ENCODE measurements at places on chromosomes 13 and 19. TPM values are rescaled to one million over a fixed set of nuclear protein-coding genes. Genes with fewer than 3 reads are reported as not detected.

SBK2 gene
- not detected for total RNA-seq

CYP4F2 gene
- not detected for total RNA-seq

DIRAS1 gene
- total RNA-seq, result 0.28 TPM

GRCh38 chr19:47661161-47661560, 52.1 kb upstream of the EHD2 start:
- H3K27me3 ChIP-seq, result no peaks in the 10 kb centered on the region
- no peaks in the 10 kb centered on the region for H3K36me3 ChIP-seq
- no peak overlapping the region for H3K27ac ChIP-seq
- no peak overlapping the region for H3K4me3 ChIP-seq

GRCh38 chr13:102677122-102677521, 17.7 kb downstream of the METTL21C start:
- H3K27me3 ChIP-seq, result no peaks in the 10 kb centered on the region
- peaks cover 68% of the 10 kb centered on the region for H3K36me3 ChIP-seq
- peaks cover 18% of the 10 kb centered on the region for H3K4me1 ChIP-seq
- H3K27ac ChIP-seq, result no peak overlapping the region

- no peaks in the 10 kb centered on the region for H3K4me1 ChIP-seq
- no peaks in the 10 kb centered on the region for H3K36me3 ChIP-seq
- no peak overlapping the region for H3K4me3 ChIP-seq
- no peak for DNase-seq
These were observed 91.7 kb downstream of the SERP2 start for GRCh38 chr13:44465318-44465717.

- H3K36me3 ChIP-seq, result no peaks in the 10 kb centered on the region
- no peaks in the 10 kb centered on the region for H3K27me3 ChIP-seq
- no peak for DNase-seq
- H3K4me1 ChIP-seq, result no peaks in the 10 kb centered on the region
- H3K4me3 ChIP-seq, result no peak overlapping the region
- H3K27ac ChIP-seq, result no peak overlapping the region
These were observed 7.8 kb downstream of the CYP4F12 start for GRCh38 chr19:15680478-15681322.

- no peak overlapping the region for H3K27ac ChIP-seq
- no peak overlapping the region for H3K4me3 ChIP-seq
- no peaks in the 10 kb centered on the region for H3K4me1 ChIP-seq
- H3K27me3 ChIP-seq, result no peaks in the 10 kb centered on the region
- no peak for DNase-seq
- peaks cover 15% of the 10 kb centered on the region for H3K36me3 ChIP-seq
These were observed 29.8 kb downstream of the ZNF571 start for GRCh38 chr19:37564624-37565369.

DNA sequence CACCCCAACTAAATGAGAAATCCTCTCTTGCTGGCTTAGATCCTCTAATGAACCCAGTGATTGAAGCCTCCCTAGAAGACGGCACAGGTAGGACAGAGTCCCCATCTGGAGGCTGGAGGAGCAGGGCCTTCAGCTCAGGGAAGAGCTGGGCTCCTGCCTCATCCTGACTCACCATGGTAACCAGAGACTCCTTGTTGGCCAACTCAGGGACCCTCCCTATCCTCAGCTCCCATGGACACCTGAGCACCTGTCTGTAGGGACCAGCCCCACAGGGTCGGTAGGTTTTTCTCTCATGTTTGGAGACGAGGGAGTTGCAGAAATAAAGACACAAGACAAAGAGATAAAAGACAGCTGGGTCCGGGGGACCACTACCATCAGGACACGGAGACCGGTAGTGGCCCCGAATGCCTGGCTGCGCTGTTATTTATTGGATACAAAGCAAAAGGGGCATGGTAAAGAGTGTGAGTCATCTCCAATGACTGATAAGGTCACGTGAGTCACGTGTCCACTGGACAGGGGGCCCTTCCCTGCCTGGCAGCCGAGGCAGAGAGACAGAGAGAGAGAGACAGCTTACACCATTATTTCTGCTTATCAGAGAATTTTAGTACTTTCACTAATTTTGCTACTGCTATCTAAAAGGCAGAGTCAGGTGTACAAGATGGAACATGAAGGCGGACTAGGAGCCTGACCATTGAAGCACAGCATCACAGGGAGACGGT, 26.6 kb downstream of the SIGLEC7 start:
- no peak for DNase-seq
- peaks cover 40% of the 10 kb centered on the region for H3K4me1 ChIP-seq
- no peak overlapping the region for H3K27ac ChIP-seq

DNA sequence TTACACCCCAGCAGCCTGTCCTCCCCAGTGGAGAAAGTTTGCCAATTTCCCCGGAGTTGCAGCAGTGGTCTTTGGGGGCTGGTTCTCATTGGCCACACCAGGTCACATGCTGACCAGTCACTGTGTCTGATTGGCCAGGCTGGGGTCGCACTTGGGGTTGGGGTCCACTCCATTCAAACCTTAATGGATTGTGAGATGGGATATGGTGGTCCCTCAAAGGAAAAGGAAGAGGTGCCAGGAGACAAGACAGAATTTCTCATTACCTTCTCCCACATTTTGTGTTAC, 3.4 kb downstream of the PPM1N start:
- DNase-seq, result no peak
- H3K27me3 ChIP-seq, result peaks cover 13% of the 10 kb centered on the region
- no peaks in the 10 kb centered on the region for H3K36me3 ChIP-seq
- no peak overlapping the region for H3K4me3 ChIP-seq
- no peak overlapping the region for H3K27ac ChIP-seq

DNA sequence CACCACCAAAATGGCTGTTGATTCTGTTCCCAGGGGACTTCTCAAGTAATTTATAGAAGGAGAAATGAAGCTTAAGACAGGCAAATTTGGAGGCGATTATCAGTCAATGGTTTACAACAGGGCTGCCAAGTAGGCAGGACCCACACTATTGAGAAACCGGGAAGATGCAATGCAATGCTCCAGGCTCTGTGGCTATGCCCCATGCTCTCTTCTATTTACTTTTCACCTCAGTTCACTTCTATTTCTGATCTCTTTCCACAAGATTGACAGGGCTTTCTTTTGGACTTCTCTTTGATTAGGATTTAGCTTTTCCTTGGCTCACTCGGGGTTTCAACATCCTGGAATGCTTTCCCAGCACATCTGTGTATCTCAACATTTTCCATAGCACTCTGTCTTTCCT, 12.7 kb upstream of the RCBTB2 start:
- peaks cover 26% of the 10 kb centered on the region for H3K27me3 ChIP-seq
- no peak for DNase-seq
- H3K27ac ChIP-seq, result no peak overlapping the region
- no peak overlapping the region for H3K4me3 ChIP-seq
- H3K4me1 ChIP-seq, result no peaks in the 10 kb centered on the region

DNA sequence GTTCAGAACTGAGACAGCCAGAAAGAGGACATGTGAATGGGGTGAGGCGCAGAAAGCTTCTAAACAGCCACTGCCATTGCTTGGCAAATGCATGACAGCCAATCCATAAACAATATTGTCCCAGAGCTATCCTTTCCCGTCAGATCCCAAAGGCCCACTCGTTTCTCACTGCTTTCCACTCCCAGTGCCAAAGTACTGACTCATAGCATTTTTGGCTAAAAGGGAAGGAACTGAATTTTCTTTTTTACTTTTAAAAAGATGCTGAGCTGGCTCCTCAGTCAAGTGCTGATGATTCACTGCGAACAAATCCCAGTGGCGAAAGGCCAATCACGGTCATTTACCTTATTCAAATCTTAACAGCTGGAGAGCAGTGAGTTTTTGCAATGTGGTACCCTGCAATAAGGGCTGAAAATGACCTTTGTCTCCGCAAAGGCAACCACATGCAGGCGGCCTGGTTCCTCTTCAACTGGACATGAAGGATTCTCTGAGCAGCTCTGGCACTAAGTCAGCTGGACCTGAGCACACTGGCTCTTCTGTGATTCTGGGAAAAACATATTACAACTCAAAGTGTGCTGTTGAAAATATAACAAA, 151.7 kb downstream of the DCLK1 start:
- no peak overlapping the region for H3K4me3 ChIP-seq
- H3K4me1 ChIP-seq, result no peaks in the 10 kb centered on the region
- no peak for DNase-seq
- no peaks in the 10 kb centered on the region for H3K36me3 ChIP-seq
- H3K27ac ChIP-seq, result no peak overlapping the region

GRCh38 chr13:71856548-71857043, 10.4 kb downstream of the DACH1 start:
- no peak for DNase-seq
- no peak overlapping the region for H3K4me3 ChIP-seq
- no peak overlapping the region for H3K27ac ChIP-seq
- no peaks in the 10 kb centered on the region for H3K4me1 ChIP-seq

DNA sequence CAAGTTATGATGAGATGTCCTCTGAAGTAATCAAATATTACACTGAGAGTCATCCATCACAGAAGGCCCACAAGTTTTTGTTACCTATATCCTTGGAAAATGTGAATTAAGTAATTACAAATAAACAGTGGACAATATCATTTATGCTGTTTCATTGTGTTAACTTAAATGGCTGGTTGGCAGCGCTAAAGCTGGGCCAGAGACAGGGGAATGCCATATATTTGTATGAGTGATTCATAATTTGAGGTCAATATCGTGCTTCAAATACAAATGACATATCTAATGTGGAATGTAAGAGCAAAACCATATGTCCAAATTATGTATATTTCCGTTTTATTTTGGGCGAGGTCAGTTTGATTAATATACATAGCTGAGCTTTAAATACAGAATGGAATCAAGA, 1556.2 kb downstream of the SLITRK5 start:
- no peaks in the 10 kb centered on the region for H3K4me1 ChIP-seq
- no peak overlapping the region for H3K27ac ChIP-seq
- no peak for DNase-seq
- H3K27me3 ChIP-seq, result no peaks in the 10 kb centered on the region
- H3K36me3 ChIP-seq, result no peaks in the 10 kb centered on the region

DNA sequence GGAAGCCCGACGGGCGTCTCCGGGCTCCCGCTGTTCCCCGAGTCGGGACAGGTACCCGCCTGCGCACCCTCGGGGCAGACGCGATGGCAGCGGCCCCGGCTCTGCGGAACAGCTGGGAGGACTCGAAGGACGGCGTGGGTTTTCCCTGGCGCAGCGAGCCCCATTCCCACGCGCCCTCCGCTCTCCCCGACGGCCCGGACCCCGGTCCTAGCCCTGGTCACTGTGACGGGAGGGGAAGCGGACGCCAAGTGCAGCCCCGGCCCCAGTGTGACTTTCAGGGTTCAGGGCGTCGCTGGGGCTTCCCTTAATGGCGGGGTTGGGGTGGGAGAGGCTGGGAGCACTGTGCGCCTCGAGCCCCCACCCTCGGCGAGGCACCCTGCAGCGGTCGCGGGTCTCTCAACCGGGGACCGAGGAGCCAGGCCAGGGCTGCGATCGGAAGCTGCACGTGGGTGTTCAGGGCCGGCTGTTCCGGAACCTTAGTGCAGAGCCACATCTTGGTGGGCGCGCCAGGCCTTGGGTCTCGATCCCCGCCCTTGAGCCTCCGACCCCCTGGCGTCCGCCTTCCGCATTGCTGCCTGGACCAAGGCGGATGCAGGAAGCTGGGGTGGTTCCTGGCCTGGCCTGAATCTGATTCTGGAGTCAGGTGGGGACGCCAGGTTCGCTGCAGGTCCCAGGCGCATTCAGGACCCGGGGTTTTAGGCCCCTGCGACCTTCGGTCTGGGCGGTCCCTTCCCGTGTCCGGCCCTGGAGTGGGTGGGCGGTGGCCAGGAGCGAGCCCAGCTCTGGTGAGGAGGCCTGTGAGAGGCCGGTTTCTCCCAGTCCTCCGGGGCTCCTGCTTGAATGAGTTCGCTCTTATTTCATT, 3.5 kb downstream of the LGALS7B start:
- peaks cover 4% of the 10 kb centered on the region for H3K4me1 ChIP-seq
- peak overlapping the region; percentile 64 for H3K27ac ChIP-seq
- DNase-seq, result peak; percentile 16
- H3K27me3 ChIP-seq, result peaks cover 9% of the 10 kb centered on the region
- H3K36me3 ChIP-seq, result no peaks in the 10 kb centered on the region
- peak overlapping the region; percentile 42 for H3K4me3 ChIP-seq

DNA sequence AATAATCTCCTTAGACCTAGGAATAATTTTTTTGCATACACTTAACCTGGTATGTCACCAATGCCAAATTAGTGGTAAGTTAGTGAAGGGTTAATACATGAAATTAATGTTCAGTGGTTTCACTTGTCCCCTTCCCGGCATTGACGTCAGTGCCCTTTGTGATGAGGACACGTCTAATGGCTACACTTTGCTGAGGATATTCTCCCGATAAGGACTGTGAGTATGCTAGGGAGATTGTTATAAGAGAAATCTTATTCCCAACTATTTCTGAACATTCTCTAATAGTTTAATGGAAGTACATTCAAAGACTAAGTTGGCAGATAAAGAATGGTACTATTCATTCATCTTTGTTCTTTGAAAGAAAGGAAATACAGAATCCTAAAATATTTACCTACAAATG, 102.4 kb downstream of the TNFRSF19 start:
- no peak for DNase-seq
- H3K4me3 ChIP-seq, result no peak overlapping the region
- H3K4me1 ChIP-seq, result no peaks in the 10 kb centered on the region
- H3K36me3 ChIP-seq, result no peaks in the 10 kb centered on the region
- H3K27ac ChIP-seq, result no peak overlapping the region

GRCh38 chr13:80778297-80778696, 437.4 kb upstream of the SPRY2 start:
- no peaks in the 10 kb centered on the region for H3K27me3 ChIP-seq
- no peak for DNase-seq
- no peak overlapping the region for H3K27ac ChIP-seq
- H3K4me1 ChIP-seq, result no peaks in the 10 kb centered on the region
- no peaks in the 10 kb centered on the region for H3K36me3 ChIP-seq

DNA sequence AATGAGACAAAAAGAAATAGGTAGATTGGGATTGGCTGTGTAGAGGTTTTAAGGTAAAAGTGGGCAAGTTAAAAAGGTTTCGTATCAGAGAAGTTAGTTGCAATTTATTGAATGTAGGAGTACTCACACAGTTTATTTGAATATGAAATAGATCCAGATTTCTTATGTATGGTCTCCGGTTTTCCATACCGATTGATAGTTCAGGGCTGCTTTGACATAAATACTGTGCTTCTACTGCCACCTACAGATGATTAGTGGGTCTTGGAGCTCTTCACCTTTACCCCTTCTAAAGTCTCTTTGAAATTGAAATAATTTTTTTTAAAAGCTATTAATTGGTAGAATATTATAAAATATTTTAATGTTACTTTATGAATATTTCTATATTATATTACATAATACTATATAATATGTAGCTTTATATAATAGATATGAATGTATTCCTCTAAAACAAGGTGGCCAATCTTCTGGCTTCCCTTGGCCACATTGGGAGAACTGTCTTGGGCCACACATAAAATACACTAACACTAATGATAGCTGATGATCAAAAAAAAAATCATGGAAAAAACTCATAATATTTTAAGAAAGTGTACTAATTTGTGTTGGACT, 7.7 kb upstream of the GPR18 start:
- no peak overlapping the region for H3K4me3 ChIP-seq
- peaks cover 48% of the 10 kb centered on the region for H3K36me3 ChIP-seq
- H3K4me1 ChIP-seq, result peaks cover 52% of the 10 kb centered on the region
- peak overlapping the region; percentile 80 for H3K27ac ChIP-seq
- no peaks in the 10 kb centered on the region for H3K27me3 ChIP-seq
- DNase-seq, result no peak

- no peak for DNase-seq
- peaks cover 50% of the 10 kb centered on the region for H3K27me3 ChIP-seq
- H3K4me3 ChIP-seq, result no peak overlapping the region
- H3K27ac ChIP-seq, result no peak overlapping the region
- peaks cover 15% of the 10 kb centered on the region for H3K4me1 ChIP-seq
- no peaks in the 10 kb centered on the region for H3K36me3 ChIP-seq
These were observed 10.6 kb upstream of the RAB20 start for GRCh38 chr13:110571896-110572777.

GRCh38 chr19:42092350-42092749, 16.4 kb downstream of the ZNF574 start:
- no peaks in the 10 kb centered on the region for H3K27me3 ChIP-seq
- peak; percentile 41 for DNase-seq
- peaks cover 17% of the 10 kb centered on the region for H3K4me1 ChIP-seq
- H3K27ac ChIP-seq, result no peak overlapping the region
- H3K36me3 ChIP-seq, result peaks cover 48% of the 10 kb centered on the region

Measured in activated T-helper 2 cell treated with anti-CD3 and anti-CD28 coated beads, Interferon-gamma antibody, Interleukin-2, Interleukin-4, amounts not matched to agents 10 μg/mL and 5 μg/mL and 100 μg/mL, durations not matched to agents 14 hours and 24 hours and 36 hours (primary cell).